ENCODE measurements at places on chromosomes 13 and 19.

DNA sequence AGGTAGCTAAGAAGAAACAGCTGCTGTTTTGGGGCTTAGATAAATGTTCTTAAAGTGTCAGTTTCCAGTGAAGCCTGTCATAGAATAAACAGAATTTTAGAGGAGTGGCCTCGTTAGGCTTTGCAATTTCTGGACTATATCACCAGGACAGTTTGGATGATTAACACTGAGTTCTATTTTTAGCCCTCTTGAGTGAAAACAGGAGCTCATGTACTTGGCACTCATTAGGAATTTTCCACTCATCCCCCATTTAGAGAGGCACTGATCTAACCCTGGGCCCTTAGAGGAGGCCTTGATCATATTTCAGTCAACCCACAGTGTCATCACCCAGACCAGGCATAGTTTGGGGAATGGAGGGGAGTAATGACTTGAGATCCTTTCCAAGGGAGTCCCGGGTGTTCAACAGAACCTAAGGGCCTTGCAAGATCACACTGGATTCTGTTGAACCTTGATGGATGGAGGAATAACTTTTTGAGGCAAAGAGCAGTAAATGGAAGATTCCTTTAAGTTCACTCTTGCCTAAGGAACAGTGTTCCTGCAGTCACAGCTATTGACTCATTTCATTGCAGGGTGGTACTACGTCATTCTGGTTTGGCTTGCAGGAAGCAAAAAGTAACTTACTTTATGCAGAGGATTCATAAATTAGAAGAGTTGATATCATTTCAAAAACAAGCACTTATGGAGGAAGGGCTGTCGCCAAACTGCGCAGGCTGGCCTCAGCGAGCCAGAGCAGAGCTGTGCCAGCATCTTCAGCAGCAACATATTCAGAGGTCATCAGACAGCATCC, 160.2 kb downstream of the SLC7A1 start:
- no peak for DNase-seq

GRCh38 chr19:48271531-48272151, 1.8 kb downstream of the ZNF114 start:
- DNase-seq = peak; percentile 40

GRCh38 chr13:44573071-44573470, 3.1 kb downstream of the TSC22D1 start:
- DNase-seq = no peak

DNA sequence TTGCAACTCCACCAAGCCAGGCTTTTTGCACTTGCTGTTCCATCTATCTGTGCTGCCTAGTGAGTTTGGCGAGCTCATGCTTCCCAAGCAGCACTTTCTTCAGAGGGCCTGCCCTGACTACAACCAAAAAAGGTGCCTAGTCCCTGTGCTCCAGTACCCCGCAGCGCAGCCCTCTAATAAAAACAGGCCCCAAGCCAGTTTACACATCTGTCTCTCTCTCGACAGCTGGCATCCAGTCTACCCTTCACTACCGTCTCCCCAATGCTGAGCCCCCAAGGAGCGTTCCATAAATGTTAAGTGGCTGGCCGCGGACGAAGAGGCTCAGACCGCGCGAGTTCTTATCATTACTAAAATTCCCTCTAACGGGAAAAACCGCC, 512 bp downstream of the MED4 start:
- DNase-seq = no peak

DNA sequence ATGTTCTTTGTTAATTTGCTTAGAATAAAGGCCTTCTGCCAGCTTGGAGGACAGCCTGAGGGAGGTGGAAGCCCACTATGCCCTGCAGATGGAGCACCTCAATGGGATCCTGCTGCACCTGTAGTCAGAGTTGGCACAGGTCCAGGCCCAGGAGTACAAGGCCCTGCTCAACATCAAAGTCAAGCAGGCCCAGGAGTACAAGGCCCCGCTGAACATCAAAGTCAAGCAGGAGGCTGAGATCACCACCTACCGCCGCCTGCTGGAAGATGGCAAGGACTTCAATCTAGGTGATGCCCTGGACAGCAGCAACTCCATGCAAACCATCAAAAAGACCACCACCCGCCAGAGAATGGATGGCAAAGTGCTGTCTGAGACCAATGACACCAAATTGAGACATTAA, 41.7 kb downstream of the ZNF85 start:
- no peak for DNase-seq

DNA sequence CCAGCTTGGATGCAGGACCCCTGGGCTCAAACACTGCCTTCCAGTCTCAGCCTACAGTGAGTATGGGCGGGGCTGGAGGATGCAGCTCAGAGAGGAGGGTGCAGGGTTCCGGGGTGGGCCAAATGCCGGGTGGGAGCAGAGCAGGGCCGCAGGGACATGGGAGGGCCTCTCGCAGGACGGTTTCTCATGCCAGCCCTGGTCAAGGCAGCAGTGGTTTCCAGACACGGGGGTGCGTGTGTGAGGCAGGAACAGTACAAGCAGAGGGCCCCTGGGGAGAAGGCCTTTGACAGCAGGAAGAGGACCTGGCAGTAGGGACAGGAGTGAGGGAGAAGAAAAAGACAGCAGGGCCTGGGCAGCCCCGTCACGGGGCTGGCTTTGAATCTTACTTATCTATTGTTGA, 34.1 kb downstream of the CRTC1 start:
- no peak for DNase-seq

DNA sequence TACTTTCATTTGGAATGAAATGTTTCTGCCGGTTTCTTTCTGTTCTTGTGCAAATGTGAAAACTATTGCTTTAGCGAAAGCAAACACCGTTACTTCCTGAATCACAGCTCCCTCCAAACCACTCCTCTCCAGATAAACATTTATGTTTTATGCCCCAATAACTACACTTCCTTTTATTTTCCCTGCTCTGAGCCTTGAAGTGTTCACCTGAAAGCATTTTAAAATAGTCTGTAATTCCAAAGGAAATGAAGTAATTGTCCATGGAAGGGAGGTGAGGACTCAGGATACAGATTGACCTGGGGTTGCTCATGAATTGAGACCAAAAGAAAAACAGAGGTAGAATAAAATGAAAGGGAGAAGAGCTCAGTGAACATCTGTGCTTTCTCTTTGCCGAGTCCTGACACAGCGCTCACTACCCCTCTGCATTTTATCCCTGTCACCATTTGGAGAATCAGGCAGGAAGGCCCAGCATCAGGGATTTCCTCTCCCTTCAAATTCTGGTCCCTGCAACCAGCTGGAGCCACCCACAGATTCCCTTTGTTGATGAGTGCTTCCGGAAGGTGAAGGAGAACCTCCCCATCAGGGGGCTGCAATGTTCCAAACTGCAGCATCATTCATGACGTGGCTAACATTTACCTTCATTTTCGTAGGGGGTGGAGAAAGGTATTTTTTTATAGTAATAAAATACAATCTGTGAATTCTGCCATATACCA, 171.9 kb downstream of the ITGBL1 start:
- DNase-seq = peak; percentile 66

GRCh38 chr19:12295191-12295590, 508 bp upstream of the ZNF44 start:
- DNase-seq = no peak

GRCh38 chr19:32543115-32543900, 37.7 kb upstream of the PDCD5 start:
- no peak for DNase-seq

- no peak for DNase-seq
Measured at GRCh38 chr19:4322942-4323665, 15.5 kb downstream of the STAP2 start.

GRCh38 chr19:32368787-32369186, 23.4 kb downstream of the ZNF507 start:
- DNase-seq = no peak

- DNase-seq = no peak
Measured at GRCh38 chr19:5141129-5141849, 172.4 kb downstream of the KDM4B start.

- no peak for DNase-seq
Measured at GRCh38 chr13:91240341-91240740, 107.1 kb upstream of the MIR17HG start.

DNA sequence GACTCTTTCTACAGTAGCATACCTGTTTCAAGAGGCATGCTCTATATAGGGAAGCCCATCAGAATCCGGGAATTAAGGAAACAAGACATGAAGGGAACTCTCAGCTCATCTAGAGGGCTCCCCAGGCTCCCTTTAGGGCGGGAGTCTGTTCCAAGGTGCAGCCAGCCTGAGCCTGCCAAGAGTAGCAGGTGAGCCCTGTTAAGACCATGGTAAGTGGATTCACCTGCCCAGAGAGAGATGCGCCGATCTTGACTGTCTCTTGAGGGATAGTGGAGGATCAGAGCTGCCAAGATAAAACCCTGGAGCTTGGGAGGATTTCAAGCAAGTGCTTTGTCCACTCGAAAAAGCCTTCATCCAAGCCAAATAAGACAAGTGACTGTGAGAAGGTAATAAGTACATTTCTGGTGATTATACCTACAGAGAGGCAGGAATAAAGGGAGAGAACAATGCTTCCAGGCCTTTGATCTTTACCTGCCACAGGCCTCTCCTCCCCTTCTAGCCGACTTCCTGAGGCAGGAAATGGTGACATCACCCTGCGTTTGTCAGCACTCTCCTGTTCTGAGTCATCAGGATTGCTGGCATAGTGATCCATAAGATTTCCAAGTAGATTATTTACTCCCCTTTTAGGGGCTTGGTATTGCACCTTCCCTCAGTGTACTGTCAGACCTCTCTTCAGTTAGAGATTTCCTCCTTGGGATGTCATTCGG, 31.5 kb downstream of the KLF5 start:
- DNase-seq = no peak

- DNase-seq = no peak
Measured at GRCh38 chr19:35276706-35277281, 5.5 kb upstream of the HAMP start.

DNA sequence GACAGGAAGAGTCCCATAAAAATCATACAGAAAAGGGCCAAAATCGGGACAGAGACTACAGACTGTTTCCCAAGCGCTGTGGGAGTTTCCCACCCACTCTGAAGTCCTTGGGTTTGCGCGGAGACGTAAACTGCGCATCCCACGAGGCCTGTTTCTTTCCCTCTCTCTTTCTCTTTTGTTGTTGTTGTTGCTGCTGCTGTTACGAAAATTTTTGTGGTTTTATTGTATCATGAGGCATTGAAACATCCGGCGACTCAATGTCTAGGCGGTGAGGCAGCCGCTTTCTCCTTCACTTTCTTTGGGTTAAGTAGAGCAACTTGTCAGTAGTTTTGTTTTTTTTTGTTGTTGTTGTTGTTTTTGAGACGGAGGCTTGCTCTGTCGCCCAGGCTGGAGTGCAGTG, 1.6 kb upstream of the PPP1R12C start:
- DNase-seq = no peak

GRCh38 chr13:26867451-26868091, 107.0 kb upstream of the GPR12 start:
- DNase-seq = no peak

DNA sequence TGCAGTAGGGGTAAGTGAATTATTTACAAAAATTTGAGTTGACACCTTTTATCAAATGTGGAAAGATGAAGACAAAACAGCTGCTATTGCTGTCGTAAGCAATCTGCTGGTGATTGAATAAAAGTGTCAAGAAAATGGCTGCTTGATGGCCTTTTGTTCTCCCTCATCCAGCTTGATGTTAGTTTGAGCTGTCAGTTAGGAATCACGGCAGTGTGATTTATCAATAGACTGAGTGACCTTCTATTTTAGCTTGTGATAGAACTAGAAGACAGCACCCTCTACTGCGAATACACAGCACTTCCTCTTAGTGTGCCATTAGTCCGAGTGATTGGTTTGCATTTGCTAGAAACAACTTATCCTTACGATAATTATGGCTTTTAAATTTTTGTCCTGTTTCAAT, 76.3 kb downstream of the MZT1 start:
- peak; percentile 64 for DNase-seq

DNA sequence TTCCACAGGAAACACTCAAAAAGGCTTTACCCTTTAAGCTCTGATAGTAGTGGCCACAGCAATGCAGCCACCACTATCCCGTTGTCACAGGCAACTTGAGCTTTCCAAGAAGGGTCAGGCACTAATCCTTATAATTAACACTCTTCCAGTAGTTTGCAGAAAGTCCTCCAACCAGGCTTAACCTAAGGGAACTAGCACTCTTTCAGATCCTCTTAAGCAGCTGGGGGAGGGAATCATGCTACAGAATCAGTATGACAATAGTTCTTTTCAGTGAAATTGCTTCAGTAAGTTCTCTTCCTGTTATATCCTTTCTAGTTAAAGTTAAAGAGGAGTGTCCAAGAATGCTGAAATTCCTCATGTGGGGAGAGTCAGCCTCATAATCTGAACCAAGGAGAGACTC, 82.2 kb downstream of the TNFSF11 start:
- no peak for DNase-seq

DNA sequence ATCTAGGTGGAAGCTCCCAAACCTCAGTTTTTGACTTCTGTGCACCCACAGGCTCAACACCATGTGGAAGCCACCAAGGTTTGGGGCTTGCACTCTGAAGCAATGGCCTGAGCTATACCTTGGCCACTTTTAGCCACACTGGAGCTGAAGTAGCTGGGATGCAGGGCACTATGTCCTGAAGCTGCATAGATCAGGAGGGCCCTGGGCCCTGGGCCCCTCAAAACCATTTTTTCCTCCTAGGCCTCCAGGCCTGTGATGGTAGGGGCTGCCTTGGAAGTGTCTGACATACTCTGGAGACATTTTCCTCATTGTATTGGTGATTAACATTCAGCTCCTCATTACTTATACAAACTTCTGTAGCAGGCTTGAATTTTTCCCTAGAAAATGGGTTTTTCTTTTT, 273.7 kb downstream of the FGF9 start:
- no peak for DNase-seq

GRCh38 chr13:34578471-34578870, 363.6 kb upstream of the NBEA start:
- DNase-seq = no peak

DNA sequence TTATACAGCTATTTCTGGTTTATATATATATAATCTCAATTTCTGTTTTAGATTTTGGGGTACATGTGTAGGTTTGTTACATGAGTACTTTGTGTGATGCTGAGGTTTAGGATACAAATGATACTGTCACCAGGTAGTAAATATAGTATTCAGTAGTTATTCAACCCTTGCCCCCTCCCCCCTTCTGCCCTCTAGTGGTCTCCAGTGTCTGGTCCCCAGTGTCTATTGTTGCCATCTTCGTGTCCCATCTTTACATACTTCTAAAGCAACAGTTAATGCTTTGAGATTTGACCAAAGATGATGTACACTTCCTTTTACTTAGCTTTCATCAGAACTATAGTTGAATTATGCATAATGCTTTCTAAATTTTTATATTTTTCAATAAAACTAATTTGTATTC, 1623.4 kb upstream of the PRR20A start:
- DNase-seq = peak; percentile 19
